ENCODE measurements at places on chromosomes 3 and 15.

DNA sequence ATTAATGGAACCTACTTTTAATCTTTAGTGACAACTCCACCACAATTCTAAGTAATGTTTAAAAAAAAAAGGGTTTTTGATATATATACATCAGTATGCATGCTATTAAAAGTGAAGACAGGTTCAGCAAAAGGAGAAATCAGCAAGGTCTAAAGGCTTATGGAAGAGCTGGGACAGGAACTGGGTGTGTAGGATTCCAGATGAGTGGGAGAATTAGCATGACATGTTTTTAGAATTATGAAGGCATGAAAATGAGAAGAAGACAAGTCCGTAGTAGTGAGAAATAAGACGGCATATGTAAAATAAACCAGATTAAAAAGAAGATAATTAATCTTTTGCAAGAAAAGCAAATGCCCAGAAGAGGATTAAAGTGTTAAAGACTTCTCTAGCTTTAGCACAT is 52.0 kb downstream of the CBLB start:
- no peak for DNase-seq

DNA sequence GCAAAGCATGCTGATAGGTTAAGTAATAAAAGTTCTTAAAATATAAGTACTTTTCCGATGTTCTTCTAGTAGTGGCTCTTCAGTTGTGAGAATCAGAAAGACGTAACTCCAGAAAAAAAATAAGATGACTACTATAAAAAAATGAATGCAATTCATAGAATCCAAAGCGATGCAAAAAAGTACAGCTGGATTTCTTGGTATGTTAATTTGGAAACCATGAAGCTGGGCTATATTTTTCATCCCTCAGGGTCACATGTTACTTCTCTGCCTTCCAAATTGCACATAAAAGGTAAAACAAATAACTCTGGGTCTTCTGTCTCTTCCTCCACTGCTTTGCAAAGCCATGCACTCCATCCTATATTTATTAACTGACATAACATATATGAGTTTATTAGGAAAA is 843.9 kb upstream of the DPPA4 start:
- no peak for DNase-seq

- DNase-seq = peak; percentile 62
Observed at GRCh38 chr3:173502983-173503568, 105.5 kb downstream of the NLGN1 start.

- no peak for DNase-seq
Observed at GRCh38 chr3:152706991-152707713, 127.8 kb upstream of the P2RY1 start.

GRCh38 chr3:146542179-146542578 is 2.2 kb downstream of the PLSCR1 start:
- DNase-seq = no peak

DNA sequence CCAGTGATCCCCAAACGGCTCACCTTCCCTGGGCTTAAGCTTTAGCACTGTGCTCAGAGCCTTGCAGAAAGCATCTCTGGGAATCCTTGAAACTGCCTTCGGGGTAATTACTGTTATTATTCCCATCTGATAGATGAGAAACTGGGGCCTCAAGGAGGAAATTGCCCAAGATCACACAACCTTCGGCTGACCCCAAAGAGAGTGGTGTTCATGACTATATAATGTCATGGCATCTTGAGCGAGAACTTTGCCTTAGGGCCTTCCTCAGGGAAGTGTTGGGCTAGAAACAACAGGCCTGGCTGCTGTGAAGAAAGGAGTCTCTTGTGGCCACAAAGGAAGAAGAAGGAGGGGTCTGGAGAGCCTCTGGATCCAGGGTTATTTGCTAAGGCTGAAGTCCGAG is 388.7 kb upstream of the CFAP20DC start:
- no peak for DNase-seq

DNA sequence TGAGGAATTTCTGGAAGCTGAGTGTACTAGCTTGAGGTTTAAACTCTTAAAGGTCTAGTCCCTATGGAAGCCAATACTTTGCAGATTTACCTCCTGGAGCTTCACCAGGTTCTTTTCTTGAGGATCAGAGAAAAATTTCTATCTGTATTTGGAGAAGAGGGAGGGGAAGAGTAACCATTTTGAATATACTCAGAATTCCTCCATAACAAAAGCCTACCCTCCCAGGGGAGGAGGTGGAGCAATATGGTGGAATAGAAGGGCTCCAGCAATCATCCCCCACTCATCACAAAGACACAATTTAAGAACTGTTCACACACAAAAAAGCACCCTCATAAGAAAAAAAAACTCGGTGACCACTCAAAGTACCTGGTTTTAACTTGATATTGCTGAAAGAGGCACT is 36.0 kb upstream of the PEX5L start:
- DNase-seq = no peak

DNA sequence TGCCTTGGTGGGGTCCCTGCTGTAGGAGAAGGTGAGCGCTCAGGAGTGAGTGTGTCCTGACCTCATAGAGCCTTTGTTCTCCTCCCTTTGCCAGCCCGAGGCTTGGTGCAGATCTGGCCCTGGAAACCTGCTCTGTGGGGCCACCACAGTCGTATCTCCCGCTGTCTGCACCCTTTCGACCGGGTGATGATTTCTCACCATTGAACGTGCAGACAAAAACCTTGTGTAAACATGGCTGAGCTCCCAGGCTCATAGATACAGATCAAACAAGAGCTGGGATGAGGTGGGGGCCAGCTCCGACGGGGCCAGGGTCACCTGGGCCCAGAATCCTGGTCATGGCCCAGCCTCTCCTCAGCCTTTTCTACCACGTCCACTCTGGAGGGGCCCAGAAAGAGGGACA is 34.6 kb upstream of the ESYT3 start:
- no peak for DNase-seq

DNA sequence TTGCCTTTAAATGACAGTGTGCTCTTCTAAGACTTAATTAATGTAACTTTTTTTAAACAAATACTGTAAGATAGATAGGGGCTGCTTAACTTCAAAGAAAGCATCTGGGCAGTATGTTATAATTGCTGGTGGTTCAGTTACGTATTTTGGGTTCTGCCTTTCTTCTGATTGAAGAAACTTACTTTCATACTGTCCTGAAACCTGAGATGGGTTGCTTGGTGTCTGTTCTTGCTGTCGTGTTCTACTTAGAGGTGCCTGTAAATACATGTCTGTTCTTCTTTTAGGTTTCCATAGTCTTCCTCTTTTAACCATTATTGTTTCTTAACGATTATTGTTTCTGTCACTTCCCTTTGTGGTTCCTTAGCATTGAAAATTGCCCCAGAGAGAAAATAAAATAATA is 297.7 kb upstream of the CHRM5 start:
- no peak for DNase-seq

DNA sequence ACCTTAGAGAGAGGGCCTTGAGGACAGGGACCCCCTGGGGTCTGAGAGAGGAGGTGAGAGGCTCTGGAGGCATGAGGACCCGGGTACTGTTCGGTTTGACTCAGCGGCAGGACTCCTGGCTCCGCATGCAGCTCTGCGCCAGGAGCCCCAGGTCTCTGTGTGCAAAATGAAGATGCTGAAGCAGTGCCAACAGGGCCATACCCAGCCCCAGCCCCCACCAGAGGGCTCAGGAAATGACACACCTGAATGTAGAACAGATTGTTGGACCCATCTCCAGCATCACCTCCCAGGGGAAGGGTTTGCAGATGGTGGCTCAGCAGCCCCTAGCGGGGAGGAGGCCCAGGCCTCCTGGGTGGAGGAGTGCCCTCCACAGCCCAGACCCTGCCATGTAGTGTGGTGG is 30.2 kb downstream of the EPHB3 start:
- DNase-seq = no peak

- peak; percentile 75 for DNase-seq
Observed at GRCh38 chr3:124248471-124249028, 256.6 kb upstream of the ROPN1 start.

- no peak for DNase-seq
Observed at GRCh38 chr3:270688-271087, 74.1 kb downstream of the CHL1 start.

GRCh38 chr15:76349301-76350070 is 12.9 kb downstream of the ISL2 start:
- no peak for DNase-seq

- no peak for DNase-seq
Observed at GRCh38 chr3:194395778-194396538, 3.1 kb downstream of the GP5 start.

DNA sequence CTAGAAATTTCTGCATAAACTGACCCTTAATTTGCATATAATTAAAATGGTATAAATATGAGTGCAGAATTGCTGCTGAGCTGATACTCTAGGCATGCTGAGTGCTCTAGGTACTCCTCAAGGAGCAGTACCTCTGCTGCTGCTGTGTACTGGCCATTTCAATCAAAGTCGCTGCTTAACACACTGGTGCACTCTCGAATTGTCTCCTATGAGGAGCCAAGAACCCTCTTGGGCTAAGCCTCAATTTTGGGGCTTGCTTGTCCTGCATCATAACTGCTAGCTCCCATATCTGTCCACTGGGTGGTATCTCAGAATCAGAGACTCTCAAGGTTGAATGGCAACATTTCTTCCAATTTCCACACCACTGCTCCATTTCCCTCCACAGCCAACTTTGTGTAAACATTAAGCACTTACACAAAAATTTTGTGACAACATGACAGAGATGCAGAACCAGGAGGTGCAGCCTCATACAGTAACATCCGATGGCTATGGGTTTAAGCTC is 82.5 kb downstream of the XXYLT1 start:
- DNase-seq = no peak

DNA sequence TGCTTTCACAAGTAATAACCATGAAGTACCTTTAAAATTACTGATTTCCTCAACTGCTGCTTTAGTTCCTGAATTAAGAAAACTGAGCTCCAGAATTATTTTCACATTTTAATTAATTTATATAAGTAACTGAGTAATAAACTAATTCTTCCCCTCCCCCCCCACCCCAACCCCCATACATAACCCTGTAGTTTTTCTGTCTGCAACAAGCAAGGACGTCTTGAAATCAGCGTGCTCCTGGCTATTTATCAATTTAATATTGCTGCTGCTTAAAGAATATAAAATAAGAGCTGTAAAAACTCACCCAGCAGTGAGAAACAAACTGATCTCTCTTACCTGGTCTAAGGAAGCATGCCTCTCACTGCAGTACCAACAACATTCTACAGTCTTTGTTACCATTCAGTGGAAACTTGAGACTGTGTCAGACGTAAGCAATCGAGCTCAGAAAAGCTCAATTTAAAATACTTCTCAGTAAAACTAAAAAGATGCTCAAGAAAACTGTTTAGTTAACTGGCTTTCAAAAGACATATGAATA is 121.0 kb downstream of the TFDP2 start:
- peak; percentile 68 for DNase-seq

- no peak for DNase-seq
Observed at GRCh38 chr3:25610167-25610566, 54.5 kb downstream of the TOP2B start.

DNA sequence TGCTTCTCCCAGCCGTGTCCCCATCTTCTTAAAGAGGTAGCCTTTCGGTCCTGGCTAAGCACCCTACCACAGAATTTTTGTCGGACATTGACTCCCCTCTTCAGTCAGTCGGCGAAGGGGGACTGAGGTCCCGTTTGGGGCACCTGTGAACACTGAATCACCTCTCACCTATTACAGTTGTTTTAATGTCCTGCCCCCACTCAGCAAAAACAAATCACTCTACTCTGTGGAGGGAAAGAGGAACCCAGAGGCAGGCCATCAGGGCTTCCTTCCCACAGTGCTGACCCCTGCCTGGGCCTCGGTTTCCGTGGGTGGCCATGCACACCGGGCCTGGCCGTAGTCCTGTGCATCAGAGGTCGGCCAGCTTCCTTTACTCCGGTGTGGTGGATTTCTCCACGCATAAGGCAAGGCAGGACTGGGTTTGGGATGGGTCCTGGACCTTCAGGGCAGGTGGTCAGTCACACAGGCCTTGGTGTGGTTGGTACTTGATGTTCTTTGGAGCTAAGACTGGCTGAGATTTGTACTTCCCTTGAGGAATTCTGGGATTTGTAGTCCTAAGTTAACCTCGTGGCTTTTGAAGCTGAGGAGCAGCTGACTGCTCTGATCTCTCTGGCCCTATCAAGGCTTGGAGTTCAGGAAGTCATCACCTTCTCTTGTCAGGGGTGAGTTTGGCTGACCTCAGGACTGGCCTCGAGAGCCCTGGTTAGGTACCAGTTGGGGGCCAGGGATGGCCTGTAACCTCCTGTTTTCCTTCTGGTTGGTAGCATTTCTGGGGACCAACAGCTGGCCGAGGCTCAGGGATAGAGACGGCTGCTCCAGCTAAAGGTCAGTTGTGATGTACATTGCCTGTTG is 627 bp upstream of the FAM131A start:
- peak; percentile 50 for DNase-seq

GRCh38 chr3:127462111-127462655 is 128.3 kb downstream of the TPRA1 start:
- DNase-seq = no peak

DNA sequence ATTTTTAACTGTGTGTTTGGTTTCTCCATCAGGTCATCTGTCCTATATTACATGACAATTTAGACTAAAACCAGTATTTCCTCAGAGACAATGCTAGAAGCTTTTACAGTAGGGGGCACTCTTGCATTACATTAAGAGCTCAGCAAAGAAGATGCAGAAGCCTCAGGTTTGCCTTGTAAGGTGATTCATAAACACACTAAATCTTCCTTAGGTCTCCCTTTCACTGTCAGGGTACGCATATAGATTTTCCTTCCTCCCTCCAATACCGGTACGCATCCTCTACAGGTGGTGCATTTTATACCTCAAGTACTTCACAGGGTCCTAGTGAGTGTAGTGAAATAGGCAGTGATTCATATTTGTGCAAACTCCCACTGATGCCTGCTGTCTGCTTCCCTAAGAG is 46.5 kb downstream of the CD86 start:
- peak; percentile 43 for DNase-seq

DNA sequence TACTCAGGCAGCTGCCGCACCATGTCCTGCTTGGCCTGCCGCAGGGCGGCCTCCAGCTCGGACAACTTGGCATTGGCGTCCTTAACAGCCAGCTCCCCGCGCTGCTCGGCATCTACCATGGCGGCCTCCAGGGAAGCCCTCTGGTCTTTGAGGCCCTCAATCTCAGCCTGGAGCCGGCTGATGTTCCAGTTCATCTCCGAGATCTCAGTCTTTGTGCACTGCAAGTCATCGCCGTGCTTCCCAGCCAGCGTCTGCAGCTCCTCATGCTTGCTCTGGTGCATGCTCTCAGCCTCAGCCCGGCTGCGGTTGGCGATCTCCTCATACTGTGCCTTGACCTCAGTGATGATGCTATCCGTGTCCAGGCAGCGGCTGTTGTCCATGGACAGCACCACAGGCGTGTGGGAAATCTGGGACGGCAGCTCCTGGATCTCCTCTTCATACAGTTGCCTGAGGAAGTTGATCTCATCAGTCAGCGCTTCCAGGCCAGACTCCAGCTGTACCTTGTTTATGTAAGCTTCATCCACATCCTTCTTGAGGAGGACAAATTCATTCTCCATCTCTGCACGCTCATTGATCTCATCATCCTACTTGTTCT is 15.5 kb upstream of the PSTPIP1 start:
- no peak for DNase-seq

GRCh38 chr3:136270179-136270578 is 20.0 kb downstream of the PCCB start:
- no peak for DNase-seq

DNA sequence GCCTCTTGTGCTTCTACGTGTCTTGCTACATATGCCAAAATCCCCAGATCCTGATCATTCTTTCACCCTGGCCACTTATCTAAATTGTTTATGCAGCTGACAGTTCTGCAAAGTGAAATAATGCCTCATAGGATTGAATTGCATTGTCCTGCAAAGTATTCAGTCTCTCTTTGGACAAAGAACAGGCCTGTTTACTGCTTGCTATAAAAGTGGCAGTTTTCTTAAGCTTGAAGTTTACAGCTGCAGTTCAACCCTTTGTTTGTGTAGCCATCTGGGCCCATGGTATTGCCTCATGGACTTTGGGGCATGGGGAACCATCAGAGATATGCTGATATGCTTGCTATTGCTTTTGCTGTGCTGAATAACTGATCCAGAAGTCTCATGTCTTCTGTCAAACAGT is 523.2 kb downstream of the OTOL1 start:
- no peak for DNase-seq

Measured in Daoy (cell line).